ENCODE measurements at places on chromosomes 16 and 17.

DNA sequence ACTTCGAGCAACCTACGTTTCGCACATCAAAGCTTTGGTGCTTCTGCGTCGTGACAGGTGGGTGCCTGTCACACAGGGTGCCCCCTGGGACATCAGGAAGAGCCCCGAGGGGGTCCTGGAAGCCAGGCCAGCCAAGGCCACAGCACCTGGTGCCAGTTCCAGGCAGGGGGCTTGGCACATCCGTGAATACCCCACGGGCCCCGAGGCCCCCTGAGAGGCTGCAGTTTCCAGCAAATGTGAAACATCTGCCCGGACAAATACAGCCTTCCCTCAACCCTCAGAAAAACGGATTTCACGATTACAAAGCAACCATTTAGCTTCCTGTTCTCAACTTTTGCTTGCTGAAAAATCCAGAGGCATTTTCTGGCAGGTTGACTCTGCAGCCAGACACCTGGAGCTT is 109.3 kb upstream of the METRNL start:
- DNase-seq = no peak

GRCh38 chr16:57245472-57246113 is 534 bp downstream of the ARL2BP start:
- DNase-seq = no peak

DNA sequence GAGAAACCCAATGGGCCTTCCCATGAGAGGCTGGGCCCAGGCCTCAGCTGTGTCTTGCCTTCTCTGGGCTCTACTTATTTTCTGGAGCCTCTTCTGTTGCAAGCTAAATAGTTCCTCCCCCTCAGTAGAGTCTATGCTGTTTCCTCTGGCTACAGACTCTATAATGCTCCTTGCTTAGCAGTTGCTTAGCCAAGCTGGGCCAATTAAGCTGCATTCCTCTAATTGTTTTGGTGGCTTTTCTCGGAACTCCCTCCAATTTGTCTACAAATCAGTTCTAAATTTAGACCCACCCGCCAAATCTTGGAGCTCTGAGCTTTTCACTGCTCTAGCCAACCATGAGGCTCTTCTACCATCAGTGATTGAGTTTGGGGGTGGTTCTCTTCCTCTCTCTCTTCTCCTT is 302.7 kb upstream of the ASIC2 start:
- DNase-seq = no peak

DNA sequence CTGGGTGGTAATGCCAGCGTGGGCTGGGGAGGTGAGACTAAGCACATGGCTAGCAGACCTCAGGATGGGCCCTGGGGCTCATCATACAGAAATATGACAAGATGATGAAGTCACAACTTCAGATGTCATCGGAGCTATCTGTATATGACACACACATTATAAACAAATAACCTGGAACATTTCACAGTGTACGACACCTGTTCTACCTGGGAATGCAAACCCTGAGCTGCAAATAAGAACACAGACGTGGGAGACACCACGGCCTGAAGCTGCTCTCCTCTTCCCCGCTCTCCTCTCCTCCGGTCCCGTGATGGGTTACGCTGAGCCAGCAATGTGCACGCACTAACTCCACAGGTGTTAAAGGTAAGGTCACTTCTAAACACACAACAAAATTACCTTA is 4.9 kb downstream of the PLD6 start:
- DNase-seq = no peak

All from GM04504 (cell line).